ENCODE measurements at places on chromosomes 7 and 10. TPM values are rescaled to one million over a fixed set of nuclear protein-coding genes. Genes with fewer than 3 reads are reported as not detected.
A peak's percentile ranks its signal among the peaks of the same experiment; 100 is the strongest.

Gene PTF1A
- 0.90 TPM for total RNA-seq

Gene TAX1BP1
- 83.9 TPM for total RNA-seq

Gene PPP1R3C
- 3.8 TPM for total RNA-seq

Gene PLXNA4
- 12.7 TPM for total RNA-seq

DNA sequence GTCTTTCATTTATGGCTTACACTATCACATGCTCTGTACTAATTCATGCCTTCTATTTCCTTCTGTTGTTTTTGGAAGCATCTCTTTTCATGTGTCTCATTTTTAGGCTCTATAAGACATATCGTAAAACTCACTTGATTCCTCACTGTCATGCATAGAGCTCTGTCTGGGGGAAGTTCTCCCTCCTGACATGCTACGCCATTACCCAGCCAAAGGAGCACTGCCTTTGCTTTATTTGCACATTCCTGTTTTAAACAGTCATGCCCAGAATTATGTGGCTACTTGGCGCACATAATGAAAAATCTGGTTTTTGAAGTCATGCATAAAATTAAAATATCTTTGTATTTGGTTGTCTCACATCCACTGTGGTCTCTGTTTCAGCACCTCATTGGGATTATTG is 17.6 kb upstream of the AKR1C3 start:
- DNase-seq = no peak

GRCh38 chr10:52900593-52900992 is 128.0 kb upstream of the MBL2 start:
- DNase-seq = no peak

- DNase-seq = no peak
These were observed 120.1 kb downstream of the ARHGAP12 start for GRCh38 chr10:31808258-31809218.

DNA sequence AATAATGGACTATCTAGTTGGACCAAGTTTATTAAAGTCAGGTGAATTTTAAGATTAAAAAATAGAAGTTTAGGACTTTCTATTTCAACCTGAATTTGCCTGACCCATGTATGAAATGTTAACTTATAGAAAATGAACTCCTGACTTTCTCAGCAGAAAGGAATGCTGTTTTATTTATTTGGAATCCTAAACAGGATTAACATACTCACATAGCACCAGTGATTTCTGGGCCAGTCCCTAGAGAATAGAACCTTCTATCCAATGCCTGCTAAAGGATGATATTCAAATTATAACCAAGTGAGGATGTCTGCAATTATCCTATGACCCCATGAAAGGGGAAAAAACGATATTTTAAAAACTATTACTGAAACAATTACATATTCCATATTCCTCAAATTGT is 148.8 kb downstream of the CHRM2 start:
- no peak for DNase-seq

DNA sequence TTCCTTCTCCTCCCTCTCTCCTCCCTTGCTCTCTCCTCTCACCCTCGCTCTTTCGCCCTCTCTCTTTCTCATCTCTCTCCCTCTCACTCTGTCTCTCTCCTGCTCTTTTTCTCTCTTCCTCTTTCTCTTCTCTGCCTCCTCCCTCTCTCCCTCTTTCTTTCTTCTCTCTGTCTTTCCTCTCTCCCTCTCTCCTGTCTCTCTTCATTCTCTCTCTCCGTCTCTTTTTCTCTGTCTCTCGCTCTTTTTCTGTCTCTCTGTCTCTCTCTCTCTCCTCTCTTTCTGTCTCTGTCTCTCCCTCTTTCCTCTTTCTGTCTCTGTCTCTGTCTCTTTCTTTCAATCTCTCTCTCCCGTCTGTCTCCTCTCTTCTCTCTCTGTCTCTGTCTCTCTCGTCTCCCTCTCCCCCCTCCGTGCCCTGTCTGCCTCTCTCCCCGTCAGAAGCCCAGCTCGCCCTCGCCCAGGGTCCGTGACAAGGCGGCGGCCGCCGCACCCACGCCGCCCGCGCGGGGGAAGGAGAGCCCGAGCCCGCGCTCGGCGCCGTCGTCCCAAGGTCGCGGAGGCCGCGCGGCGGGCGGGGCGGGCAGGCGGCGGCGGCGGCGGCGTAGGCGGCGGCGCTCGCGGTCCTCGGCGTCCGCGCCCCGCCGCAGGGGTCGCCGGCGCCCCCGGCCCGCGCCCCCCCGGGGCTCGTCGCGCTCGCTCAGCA is 21.3 kb upstream of the HSPB1 start:
- no peak for DNase-seq

GRCh38 chr7:33114976-33115375 is 5.8 kb upstream of the RP9 start:
- DNase-seq = no peak

DNA sequence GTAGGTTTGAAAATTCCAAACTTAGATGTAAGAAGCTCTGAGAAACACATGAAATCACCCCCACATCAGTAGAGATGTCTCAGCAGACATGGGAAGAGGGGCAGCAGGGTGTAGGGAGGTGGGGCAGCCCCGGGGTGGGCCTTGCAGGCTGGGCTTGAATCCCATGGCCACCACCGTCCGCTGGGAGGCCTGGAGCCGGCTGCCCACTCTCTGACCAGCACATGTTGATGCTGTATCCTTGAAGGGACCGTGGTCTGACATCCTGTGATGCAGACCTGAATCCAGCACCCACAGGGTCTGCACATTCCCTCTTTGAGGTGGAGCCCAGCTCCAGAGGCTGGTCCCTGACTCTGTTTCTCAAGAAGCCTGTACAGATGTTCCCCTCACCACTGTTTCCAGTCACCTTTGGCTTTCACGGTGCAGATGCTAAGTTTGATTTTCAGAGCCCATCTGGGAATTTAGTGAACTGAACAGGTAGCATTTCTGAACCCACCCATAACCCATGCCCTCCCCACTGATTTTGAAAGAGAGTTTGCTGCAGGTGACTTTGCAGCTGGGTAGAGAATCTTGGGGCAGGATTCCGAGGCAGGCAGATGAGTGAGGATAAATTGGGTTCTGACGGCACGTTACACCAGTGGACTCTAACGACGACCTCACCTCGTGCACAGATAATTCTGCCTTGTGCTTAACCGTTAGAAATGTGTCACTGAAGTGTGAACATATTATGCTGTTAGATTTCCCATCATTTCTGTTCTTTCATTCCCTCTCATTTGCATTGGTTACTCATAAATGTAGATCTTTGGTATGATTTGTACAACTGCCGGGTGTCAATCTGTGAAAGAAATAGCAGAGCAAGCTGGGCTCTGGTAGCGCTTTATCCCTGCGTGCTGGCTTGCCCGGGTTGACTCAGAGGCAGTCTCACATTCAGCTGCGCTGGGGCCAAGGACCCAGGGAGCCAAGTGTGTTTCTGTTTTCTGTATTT is 45.7 kb downstream of the IKZF1 start:
- no peak for DNase-seq

DNA sequence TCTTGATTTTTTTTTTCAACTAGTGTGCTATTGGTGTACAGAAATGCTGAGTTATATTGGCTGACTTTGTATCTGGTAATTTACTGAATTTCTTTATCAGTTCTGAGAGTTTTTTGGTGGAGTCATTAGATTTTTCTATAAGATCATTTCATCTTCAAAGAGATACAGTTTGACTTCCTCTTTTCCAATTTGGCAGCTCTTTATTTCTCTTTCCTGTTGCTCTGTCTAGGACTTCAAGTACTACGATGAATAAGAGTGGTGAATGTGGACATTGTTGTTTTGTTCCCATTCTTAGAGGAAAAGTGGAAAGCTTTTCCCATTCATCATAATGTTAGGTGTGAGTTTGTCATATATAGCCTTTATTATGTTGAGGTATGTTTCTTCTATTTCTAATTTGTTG is 50.2 kb downstream of the LOXL4 start:
- no peak for DNase-seq

DNA sequence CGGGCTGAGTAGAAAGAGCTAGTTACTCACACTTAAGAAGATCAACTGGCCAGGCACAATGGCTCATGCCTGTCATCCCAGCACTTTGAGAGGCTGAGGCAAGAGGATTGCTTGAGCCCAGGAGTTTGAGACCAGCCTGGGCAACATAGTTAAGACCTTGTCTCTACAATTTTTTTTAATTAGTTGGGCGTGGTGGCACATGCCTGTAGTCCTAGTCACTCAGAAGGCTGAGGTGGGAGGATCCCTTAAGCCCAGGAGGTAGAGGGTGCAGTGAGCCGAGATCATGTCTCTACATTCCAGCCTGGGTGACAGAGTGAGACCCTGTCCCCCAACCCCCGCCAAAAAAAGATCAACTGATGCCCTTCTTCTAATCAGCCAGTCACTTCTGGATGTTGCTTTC is 74.6 kb upstream of the ATP6V0A4 start:
- DNase-seq = no peak

DNA sequence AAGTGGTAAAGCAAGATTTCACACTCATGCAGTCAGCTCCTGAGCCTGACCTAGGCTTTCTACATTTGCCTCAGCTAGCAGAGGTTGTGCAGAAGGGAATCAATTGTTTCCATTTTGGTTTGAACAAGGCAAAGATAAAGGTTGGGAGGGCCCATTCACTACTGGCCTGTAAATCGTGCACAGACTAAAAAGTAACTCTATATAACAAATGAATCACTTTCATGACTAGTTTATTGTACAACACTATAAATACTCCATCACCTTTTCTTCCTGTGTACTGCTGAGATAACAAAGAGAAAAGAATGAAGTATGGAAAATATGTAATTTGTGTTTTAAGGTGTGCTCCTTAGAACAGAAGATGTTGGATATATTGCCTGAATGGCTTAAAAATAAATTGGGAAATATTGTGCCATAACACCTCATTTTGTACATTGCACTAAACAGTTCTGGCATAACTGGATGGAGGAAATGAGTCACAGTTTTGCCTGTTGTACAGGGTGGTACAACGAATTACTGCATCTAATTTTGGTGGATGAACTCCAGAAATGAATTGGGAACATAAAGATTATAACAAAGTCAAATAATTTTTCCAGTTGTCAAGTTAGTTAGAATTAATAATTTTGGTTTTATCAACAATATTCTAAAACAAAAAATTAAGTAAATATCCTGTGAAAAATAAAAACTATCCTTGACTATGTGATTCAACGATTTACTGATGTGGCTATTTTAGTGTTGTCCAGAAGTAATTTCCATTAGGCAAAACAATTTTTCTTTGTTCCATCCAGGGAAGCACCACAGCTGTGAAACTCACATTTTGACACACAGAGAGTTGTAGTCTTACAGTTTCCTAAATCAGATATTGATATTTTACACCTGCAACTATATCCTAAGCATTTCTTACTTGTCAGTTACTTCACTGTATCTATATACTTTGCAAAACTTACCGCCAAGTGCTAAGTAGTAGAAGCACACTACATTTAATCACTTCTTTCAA is 18.0 kb downstream of the SEMA3C start:
- peak; percentile 55 for DNase-seq

DNA sequence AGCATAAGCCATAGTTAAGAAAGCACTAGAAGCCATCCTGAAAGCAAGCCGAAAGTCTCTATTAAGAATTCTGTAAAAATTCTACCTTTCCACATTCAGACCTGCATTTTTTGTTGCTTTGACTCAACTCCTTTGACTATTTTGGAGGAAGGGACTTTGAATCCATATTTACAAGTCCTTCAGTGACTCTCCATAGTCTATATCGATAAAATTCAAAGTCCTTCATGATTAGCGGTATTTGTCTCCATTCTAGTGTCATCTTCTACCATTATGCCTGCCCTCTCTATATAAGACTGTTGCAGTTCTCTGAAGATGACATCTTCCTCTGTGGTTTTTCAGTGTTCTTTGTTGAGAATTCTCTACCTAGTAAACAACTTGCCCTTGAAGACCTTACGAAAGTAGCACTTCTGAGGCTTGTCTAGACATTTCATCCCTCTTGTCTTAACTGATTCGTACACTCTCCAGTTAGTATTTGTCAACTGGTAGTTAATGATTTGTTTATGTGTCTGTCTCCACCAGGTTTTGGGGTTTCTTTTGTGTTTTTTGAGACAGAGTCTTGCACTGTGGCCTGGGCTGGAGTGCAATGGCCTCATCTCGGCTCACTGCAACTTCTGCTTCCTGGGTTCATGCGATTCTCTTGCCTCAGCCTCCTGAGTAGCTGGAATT is 1.7 kb downstream of the CCSER2 start:
- DNase-seq = no peak

GRCh38 chr7:125681508-125681907 is 751.9 kb upstream of the POT1 start:
- no peak for DNase-seq

DNA sequence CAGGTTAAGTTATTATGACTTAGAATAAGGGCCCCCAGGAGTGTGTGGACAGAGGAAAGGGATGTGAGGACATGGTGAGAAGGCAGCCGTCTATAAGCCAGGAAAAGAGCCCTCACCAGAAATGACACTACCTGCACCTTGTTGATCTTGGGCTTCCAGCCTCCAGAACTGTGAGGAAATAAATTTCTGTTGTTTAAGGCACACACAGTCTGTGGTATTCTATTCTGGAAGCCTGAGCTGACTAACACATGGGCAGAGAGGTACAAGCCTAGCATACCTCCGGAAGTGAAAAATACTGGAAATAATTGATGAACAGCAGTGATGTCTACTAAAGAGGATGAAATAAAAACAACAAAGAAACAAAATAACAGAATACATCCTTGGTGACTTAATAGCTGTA is 46.1 kb upstream of the GRB10 start:
- no peak for DNase-seq

DNA sequence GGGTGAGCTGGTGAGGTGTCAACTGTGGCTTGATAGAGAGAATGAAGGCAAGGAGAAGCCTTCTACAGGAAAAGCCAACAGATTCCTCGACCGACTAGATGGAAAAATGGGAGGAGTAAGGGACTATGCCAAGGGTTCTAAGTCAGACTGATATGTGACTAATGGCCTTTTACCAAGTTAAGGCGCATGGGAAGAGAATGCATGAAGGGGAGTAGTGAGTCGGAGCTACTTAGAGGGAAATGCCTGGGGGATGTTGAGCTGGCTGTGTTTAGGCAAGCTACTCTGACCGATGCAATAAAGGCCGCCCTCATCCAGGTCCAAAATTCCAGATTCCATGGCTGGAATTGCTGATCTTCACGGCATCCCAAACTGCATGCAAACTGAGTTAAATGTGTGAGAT is 48.2 kb downstream of the APBB1IP start:
- peak; percentile 28 for DNase-seq

DNA sequence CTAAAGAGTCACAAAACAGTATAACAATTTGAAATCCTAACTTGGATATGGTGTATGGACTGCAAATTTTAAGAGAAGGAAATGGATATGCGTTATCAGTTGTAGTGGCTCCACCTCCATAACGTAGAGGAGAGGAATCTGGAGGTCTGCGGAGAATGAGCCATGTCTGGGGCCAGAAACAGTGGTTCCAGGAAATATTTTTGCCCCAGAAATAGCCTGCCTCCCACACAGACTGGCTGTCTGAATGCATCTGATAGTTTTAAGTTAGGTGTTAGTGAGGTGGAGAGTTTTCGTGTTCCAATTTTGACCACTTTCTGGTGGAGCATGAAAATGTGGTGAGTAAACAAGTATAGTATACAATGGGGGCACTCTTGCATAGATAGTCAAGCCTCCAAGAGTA is 1.6 kb downstream of the PHTF2 start:
- DNase-seq = no peak

GRCh38 chr10:86098187-86098881 is 268.3 kb downstream of the GRID1 start:
- no peak for DNase-seq

DNA sequence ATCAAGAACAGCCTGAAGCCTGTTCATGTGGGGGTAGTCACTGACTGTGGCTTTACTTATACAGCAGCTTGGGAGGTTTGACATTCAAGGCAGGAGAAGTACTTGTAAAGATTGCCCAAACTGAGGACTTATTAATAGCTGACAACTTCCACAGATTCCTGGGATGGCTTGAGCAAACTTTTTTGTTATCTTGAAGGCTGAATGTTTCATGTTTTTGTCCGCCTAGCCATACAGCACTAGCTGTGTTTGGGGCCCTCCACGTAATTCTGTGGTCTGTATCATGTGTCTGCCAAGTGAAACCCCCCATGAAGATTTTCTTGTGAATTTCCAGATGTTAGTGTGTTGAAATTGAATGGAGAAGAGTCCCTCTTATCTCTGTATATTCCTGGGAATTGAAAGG is 38.6 kb downstream of the FAS start:
- no peak for DNase-seq

Measured in tibial nerve (tissue), 4 donors.